Stimulated activated CD4-positive, alpha-beta T cell treated with anti-CD3 and anti-CD28 coated beads, Interleukin-12 subunit alpha, Interleukin-12 subunit beta, amount 100 ng/mL, for 48 hours (primary cell): ENCODE measurements at places on chromosomes 5 and 9.

DNA sequence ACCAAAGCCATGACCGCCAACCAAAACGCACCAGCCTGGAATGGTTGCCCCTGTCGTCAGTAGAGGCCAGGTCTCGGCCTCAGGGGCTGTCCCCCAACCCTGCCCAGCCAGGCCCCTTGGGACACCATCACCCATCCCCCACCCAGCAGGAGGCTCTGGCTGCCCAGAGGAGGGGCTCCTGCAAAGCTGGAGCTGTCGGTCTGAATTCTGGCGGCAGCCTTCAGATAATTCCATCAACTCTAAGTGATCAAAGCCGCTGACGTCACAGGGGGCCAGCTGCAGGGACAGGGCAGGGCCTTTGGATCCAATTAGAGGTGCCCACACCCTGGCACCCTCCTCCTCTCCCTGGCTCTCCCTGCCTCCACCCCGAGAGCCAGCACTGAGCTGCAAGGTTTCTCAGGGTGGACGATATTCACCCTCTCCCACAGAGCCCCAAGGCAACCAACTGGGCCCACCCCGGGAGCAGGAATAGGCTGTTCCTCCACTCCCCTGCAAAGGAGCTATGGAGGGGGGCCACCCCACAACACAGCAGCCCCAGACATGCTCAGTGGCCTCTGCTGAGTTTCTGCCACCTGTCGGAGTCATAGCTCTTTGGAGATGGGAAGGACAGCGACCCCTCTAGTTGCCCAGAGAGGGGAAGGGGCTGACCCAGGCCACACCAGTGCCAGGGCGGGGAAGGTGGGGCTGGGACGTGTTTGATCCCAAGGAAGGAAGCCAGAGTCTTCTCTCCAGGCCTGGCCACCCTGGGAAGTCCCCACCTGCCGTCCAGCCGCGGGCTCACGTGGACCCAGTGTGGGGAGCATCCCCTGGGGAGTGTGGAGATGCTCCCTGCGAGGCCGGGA, 78.4 kb downstream of the NTNG2 start:
- DNase-seq, result no peak

- DNase-seq, result no peak
These were observed 53.8 kb upstream of the CLINT1 start for GRCh38 chr5:157912621-157913325.

DNA sequence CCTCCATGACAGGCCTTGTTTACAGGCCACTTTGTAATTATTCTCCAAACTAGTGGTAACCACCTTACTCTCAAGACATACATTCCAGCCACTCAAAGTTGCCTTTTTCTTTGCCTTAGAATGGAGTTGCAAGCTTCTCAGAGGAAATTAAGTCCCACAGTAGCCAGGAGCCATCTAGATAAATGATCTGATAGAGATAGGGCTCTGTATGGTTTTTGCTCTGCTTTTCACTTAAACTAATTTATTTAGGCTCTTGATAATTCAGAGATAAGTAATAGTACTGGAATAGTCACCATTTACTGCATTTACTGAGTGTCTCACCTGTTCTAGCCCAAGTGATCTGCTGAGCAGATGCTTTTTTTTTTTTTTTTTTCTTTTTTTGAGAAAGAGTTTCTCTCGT, 7.5 kb downstream of the LARP1 start:
- no peak for DNase-seq

- no peak for DNase-seq
These were observed 665 bp upstream of the INSL4 start for GRCh38 chr9:5230554-5230953.

GRCh38 chr5:94113-94892, 2.3 kb downstream of the PLEKHG4B start:
- no peak for DNase-seq

GRCh38 chr5:138354926-138355378, 2.5 kb downstream of the KDM3B start:
- peak; percentile 56 for DNase-seq

GRCh38 chr5:60196385-60197113, 303.0 kb upstream of the PDE4D start:
- no peak for DNase-seq

DNA sequence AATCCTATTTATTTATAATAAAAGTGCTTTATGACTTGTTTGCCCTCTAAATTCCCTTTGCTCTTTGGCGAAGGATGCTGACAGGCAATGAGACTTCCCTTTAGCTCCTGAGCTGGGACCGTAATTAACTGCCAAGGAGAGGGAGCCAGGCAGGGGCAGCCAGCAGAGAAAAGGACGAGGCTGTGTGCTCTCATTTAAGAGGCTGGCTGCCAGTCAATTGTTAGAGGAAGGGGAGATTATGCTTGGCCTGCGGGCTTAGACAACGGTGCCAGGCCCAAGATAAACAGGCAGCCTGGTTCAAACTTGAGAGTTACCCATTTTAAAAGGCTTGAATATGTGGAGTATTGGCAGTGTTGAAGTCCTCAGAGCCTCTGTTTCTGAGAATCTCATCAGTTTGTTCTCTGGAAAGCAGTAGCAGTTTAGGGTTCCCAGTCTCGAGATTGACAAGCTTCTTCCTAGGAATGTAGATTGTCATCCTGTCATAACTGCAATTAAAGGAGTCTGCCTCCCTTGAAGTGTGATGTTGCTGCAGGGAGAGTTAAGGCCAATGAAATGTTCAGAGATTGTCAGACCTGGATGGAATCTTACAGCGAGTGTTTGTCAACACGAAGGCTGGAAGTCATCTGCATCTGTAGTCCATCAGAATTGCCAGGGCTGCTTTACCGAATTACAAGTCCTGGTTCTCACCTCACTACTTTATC, 113.2 kb downstream of the JAKMIP2 start:
- DNase-seq, result no peak

- peak; percentile 71 for DNase-seq
These were observed 23.9 kb downstream of the PIK3R1 start for GRCh38 chr5:68239487-68239886.

- DNase-seq, result no peak
These were observed 439.3 kb upstream of the ADAMTS16 start for GRCh38 chr5:4700871-4701270.

GRCh38 chr5:148633067-148633377, 21.3 kb downstream of the HTR4 start:
- DNase-seq, result no peak

DNA sequence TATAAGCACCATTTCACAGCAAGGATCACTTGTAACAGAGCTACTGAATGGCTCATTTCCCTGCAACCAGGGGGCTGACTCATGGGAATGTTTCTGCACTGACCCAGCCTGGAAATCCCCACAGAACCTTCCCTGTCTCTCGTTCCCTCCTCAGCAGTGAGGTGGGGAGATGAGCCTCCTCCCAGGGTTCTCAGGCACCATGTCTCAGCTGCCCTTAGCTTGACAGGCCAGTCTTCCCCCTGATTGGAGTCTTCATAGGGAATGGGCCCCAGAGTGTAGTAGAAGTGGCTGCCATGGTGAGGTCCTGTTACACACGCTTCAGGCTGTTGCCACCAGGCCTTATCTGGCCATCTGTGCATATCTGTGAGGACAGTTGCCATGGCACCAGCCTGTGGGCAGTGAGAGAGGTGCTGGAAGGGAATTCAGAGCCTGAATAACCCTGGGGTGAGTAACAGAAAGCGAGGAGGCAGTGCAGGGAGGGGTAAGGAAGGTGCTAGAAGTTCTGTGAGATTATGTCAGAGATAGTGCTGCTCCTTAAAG, 324.4 kb downstream of the ENC1 start:
- DNase-seq, result peak; percentile 14

- no peak for DNase-seq
These were observed 217.8 kb upstream of the TLE4 start for GRCh38 chr9:79353856-79354520.

DNA sequence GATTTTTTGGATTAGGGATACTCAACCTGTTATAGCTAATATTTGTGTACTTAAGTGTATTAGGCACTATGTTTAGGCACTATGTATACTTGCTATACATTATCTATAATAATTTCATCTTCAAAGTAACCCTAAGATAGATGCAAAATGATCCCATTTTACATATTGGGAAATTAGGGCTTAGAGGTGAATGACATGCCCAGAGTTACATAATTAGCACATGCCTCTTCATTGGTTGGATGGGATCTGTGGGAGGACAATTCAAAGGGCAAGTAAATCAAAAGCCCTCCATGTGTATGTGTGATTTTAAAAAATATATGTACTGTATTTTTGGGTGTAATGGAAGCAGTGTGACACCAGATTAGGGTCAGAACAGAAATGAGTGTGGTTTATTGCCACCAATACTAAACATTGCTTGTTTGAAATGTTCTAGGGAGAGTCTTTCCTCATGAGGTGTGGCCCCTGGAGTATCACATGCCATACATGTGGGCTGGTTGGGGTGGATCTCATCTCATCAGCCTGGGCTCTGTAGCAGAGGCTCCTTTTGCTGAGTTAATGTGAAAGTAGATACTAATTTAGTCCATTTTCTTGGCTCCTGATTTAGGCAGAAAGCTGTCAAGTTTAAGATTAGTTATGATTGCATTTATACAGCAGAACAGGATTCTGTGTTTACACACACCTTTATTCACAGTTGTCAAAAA, 5.5 kb downstream of the C9orf85 start:
- no peak for DNase-seq
